Daoy (cell line): ENCODE measurements at places on chromosomes 2 and 18. TPM values are rescaled to one million over a fixed set of nuclear protein-coding genes. Genes with fewer than 3 reads are reported as not detected.
A peak's percentile ranks its signal among the peaks of the same experiment; 100 is the strongest.

Gene SPATA3
- total RNA-seq, result not detected in 2 replicates

- DNase-seq, result no peak
Measured at GRCh38 chr18:39788383-39788782, 2166.7 kb upstream of the PIK3C3 start.

GRCh38 chr18:63951302-63951705 lies 2.2 kb downstream of the HMSD start:
- peak; percentile 14 for DNase-seq

DNA sequence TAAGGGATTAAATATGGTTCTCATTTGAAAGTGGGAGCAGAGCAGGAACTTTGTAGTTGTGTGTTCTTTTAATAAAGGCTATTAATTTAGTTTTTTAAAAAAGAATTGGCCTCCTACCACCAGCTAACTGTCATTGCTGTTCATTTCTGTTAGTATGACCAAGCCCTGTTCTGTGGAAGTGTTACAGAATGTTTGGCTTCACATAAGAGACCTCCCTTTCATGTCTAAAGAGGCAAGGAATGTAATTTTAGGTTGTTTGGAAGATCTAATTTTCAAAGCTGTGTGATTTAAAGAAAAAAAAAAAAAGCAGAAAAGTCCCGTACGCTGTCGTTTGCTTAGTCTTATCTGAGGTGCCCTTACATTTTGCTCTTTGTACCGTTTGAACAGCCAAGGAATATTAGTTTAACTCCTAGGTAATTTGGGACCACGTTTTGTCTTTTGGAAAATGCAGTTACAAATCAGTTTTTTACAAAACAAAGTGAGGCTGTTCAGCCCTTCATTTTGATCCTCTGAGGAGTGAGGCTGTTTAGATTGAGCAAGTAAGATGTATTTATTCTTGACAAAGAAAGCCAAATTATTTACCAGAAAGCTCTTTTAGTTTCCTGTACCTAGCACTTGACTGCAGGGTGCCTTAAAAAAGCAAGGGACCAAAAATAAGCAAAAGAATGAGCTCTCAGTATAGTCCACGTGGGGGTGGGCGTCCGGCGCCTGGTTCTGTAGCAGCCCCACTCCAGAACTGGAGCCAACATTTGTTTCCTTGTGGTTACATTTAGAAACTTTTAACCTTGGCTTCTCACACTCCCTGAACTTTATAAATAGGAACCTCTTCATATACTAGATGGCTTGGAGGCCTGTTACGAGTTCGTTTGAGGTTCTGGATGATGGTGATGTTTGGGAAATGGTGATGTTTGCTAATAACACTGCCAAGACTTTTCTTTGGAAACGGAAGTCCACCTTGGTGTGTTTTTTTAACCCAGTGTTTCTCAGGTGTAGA lies 136.2 kb downstream of the FMNL2 start:
- no peak for DNase-seq

DNA sequence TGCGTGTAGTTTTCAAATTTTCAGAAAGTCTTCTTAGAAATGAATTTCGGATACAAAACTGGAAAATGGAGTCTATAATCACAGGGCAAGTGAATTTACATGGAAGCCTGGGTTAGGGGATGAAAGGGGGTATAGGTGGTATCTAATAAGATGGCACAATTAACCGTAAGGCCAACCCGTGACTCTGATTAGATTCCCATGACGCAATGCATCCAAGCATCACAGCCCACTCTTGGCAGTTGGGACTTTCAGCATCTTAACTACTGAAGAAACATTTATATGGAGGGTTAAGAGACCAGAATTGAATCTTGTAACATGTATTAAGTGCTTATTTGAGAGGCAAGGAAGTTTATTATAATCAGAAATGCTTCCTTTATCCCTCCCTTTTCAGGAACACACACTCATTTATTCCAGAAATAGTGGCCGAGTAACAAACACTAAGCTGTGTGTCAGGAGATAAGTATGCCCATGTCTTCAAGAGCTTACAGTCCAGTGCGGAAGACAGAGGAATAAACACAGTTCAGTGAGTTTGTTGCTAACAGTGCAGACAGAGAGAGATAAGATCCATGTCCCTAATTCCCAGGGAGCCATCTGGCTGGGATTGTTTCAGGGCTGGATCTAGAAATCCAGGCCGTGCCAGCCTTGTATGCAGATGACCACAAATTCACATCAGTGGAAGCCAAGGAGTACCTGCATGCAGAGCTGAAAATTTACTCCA lies 151.2 kb downstream of the ANTXR1 start:
- no peak for DNase-seq

- no peak for DNase-seq
Measured at GRCh38 chr2:16129716-16130540, 189.6 kb downstream of the MYCN start.

DNA sequence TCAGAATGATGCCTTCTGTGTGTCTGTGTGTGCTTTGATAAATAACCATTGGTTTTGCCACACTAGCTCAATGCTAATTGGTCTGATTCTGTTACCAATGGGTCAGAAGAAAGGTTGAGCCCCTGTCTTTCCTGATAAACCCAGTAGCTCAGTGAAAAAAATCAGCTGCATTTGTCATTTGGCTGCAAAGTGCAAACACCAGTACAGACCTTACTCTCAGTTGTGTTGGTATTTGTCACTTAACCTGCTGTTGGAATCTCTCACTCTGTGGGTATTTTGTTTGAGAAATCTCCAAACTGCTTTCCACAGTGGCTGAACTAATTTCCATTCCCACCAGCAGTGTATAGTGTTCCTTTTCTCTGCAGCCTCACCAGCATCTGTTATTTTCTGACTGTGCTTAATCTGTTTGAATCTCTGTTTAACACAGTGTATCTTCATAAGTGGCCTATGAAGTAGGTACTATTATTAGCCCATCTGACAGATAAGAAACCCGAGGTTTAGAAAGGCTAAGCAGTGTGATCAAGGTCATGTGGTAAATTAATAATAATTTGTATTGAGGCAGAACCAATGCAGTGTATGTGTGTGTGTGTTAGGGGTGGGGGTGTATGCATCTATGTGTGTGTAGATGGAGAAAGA lies 26.7 kb downstream of the LIMS1 start:
- no peak for DNase-seq

DNA sequence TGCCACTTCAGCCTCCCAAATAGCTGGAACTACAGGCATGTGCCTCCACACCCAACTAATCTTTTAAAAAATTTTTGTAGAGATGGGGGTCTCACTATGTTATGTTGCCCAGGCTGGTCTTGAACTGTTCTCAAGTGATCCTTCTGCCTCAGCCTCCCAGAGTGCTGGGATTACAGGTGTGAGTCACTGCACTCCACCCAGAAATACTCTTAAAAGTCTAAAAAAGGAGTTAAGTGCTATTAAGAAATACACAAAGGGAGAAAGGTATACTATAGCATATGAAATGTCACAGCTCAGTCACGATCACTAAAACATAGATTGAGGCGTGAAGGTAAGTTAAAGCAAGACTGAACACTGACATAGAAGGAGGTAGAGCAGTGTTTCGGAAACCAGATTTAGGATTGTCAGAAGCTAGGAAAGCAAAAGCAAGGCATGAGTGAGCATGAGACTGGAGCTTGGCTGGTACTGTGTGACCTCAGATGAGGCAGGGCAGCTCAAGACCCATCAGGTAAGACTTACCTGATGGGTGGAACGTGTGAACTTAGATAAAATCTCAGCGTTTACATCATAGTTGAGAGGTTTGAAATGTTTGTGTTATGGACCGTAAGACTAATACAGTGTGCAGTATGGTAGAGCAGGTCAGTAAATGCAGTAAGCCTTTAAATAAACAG lies 9.2 kb downstream of the CCNYL1 start:
- DNase-seq, result no peak

DNA sequence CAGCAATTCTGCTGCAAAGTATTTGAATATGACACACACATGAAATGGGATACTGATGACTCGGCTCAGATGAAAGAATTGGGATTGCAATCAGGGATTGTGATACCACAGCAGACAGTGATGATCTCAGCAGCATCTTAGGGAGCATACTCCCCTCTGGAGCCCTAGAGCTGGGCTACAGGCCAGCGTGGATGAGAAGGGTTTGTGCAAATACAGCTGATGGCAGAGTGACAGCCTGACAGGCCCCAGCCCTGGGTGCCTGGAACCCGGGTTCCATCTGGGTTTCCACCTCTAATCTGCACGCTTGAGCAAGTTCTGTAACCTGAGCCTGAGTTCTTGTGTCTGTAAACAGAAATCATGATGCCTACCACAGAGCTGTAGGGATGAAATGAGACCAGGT lies 418.0 kb downstream of the LRATD1 start:
- no peak for DNase-seq

Gene RND3
- total RNA-seq, result 75.7 and 82.3 TPM in 2 replicates

GRCh38 chr2:224861266-224861665 lies 145.1 kb upstream of the CCDC195 start:
- no peak for DNase-seq

DNA sequence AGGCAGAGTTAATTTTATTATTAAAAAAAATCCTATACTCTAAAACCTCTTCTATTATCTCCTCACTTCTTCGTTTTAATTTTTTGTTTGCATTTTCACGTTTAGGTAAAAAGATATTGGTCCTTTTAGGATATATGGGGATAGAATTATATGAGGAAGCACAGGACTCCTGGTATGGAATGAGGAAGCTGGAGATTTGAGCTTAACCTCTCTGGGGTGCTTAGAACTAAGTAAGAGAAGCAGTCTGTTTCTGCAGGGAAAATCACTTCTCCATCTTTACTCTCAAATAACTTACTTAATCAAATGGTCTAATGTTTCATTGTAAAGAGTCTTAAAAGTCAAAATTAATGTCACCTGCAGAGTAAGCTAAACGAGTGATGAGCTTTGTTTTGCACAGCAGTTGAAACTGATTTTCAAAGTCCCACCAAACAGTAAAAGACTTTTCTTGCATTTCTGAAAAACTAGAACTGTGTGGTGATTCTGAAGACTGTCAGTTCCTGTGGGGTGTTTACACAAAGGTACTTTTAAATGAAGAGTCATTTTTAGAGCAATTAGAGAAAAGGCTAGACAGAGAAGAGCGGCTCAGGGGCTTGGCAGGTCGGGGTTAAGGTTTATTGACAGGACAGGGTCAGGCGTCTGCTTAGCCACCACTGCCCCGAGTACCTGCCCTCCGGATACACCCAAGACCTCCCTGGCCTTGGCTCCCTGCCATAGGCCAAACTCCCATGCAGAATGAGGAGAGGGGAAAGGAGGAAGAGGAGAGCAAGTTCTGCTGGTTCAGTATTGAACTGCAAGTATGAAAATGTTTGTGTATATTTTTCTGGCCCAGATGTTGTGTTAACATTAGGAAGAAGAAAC lies 21.6 kb downstream of the METAP1D start:
- peak; percentile 48 for DNase-seq

Gene NFU1
- total RNA-seq, result 36.0 and 40.6 TPM in 2 replicates

DNA sequence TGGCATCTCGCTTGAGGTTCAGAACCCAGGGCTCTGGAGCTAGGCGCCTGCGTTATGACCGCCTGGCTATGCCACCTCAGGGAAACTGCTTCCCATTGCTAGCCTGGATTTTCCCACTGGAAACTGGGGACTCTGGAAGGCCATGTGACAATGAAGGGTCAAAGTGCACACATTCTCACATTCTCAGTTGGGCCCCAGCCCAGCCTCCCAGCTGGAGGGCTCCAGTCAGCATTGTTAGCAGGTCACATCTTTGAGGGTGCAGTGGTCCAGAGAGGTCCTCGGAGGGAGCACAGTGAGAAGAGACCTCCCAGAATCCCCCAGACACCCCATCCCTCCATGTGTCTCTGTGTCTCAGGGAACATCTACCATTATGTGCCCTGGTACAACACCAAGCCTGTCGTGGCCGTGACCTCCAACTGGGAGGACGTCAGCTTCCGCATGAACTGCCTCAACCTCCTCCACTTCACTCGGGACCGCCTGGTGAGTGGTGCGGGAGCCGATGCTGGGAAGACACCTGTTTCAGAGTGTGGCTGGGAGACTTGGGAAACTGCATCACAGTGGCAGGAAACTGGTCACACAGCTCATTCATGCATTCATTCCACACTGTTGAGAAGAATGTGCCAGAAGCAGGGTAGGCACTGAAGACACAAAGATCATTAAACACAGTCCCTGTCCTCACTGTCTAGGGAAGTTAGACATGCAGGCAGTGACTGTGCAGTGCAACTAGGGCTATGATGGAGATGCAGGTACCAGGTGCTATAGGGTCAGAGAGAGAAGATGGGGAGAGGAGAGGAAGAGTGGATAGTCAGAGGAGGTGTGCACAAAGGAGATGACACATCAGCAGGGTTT lies 41.6 kb downstream of the FER1L5 start:
- no peak for DNase-seq

Gene ANKAR
- 0.74 and 4.3 TPM in 2 replicates for total RNA-seq

Gene CFAP65
- 0.11 TPM in 1 of 2 replicates, not detected in the other for total RNA-seq

DNA sequence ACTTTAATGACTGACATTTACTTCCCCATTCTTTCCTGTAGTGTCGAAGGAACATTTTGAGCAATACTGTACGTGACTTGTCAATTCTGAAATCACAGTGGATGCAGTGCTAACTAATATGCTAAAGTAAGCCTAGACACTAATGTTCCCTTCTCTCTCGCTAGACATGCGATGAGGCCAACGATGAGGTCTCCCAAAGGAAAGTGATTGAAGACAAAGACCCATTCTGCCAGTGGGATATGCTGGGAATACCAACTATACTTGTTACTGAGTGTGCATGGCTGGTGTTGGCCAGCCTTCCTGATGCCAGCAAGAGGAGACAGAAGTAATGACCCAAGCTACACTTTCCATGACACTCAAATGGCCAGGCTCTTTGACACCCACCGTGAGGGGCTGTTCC lies 2.5 kb upstream of the SERPINE2 start:
- DNase-seq, result no peak

Gene C18orf63
- not detected in 2 replicates for total RNA-seq

DNA sequence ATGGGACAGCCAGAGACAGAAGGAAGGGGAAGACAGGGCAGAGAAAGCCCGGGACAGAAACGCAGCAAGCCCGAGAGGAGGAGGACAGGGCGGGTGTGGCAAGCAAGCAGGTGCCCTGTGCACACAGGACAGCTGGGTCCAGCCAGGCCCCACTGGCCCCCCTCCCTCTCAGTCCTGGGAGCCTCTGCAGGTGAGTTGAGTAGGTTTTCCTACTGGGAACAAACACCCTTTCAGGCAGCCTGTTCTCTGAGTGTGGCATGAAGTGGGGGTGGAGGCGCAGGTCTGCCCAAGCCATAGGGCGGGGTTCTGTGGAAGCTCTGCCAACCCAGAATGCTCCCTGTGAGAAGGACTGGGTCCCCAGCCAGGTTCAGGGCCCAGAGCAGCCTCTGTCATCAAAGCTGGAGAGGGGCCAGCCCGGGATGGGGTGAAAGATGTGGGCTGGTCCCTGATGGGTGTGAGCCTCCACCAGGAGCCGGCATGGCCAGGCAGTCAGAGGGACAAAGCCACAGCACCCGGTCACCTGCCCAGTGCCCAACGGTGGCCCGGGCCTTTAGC lies 129.4 kb downstream of the TFCP2L1 start:
- no peak for DNase-seq

Gene RAD51AP2
- total RNA-seq, result not detected in 2 replicates
